NCI-H510A (cell line): ENCODE measurements at places on chromosomes 11 and 22.

DNA sequence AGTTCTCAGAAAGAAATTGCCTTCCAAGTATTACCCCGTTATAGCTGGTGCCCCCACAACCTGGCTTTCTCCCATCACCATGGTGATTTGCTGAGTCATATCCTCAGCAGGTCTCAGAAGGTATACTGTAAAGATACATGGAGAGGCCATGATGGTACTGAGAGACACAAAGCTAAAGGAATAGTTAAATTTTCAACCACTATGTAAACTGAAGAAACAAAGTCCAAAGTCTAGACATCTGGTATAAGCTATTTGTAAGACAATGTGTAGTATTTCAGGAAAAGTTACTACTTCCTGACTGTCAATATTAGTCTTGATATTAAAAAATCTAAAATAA lies 377.1 kb downstream of the DCDC1 start:
- DNase-seq, result no peak

DNA sequence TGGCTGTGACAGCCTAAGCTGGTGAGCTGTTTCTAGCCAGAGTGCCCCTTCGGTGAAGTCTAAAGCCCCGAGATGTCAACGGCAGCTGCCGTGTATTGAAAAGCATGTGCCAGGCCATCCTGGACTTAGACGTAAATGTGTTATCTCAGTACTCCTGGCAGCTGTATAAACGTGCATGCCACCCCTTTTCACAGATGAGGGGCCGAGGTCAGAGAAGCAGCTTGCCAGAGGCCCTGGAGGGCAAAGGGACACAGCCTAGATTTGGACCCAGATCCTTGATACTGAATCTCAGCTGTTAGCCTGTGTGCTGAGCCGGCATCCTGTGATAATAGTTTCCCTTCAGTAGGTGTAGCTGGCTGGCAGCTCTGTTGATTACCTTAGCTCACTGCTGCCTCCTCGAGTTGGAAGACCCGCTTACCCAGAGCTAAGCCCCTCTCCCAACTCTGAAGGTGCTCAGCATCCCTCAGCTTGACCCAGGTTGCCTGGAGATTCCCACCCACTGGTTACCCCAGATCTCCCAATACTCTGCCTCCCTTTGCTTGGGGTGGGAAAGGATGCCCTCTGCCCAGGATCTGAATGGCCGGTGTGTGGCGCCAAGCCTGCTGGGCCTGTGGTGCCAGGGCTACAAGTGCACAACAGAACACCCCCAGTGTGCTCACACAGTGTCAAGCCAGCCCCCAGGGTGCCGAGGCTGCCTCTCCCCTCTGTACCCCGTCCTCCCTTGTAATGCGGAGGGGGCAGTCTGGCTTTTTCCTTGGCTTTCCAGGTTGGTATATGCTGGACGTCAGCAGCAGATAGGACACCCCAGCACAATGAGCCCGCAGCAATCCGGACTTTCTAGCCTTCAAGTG lies 59.8 kb upstream of the WNT7B start:
- no peak for DNase-seq

- no peak for DNase-seq
Observed at GRCh38 chr11:57116654-57117053, 65.1 kb upstream of the LRRC55 start.

GRCh38 chr22:24810043-24810749 lies 4.2 kb downstream of the SGSM1 start:
- no peak for DNase-seq

DNA sequence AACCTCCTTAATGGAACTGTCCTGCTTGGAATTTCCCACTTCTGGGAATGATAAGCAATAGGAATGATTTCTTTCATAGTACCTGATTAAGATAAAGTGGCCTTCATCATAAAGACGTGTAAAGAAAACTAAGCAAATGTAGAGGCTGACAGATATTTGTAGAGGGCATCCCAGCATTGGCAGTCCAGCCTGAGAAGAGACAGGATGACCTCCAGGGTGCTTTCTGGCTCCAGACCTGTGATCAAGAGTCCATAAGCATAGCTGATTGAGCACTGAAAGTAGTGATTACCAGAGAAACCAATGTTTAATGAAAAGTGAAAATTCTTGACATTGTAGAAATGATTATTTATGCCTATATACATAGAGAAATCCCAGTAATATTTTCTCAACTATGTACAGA lies 33.6 kb downstream of the YAP1 start:
- no peak for DNase-seq

- DNase-seq, result no peak
Observed at GRCh38 chr22:27992294-27993165, 73.5 kb upstream of the PITPNB start.

- DNase-seq, result no peak
Observed at GRCh38 chr11:32316858-32317642, 118.3 kb downstream of the WT1 start.

GRCh38 chr11:35531246-35531645 lies 5.8 kb upstream of the PAMR1 start:
- DNase-seq, result no peak

- DNase-seq, result no peak
Observed at GRCh38 chr11:73325036-73325981, 17.2 kb downstream of the ARHGEF17 start.

DNA sequence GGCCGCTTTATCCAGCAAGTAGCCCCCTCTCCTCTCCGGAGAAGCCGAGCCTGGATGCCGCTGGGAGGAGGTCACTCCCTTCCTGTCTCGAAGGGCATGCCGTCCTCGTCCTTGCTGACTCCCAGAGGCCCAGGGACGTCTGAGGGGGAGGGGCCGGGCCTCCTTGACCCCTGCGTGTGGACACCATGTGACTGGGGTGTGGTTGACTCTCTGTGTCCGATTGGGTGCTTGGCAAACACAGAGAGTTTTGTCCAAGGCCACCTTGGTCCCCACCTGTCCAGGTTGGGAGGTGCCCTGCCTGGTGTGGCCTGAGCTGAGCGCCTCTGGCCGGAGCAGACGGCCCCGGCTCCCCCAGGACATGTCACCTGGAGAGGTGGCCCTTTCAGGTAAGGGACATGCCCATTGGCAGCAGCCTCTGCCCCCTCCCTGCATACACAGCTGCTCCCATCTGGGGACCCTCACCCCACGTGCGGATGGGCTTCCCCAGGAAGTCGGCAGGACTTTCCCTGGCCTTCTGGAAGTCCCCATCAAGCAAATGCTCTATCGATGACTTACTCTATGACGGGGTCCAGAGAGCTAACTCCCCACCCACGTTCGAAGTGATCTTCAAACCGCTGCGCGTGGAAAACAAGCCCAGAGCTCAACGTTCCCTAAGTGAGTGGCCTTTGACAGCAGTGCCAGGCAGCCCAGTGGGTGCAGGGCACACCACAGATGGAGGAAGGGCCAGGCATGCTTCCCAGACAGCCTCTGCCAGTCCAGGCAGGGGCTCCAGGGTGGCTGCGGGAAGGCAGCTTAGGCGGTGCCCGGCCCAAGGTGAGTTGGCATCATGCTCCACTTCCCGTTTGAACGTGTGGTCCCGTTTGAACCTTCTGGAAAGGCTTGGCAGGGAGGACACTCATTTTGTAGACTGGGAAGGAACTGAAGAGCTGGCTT lies at the start of gene SMIM38:
Gene SMIM38, plus strand, starts transcription at position 634 of the 933 bp plus-strand sequence. CDS start 1,912 bp downstream, outside the sequence.
- DNase-seq, result no peak

- no peak for DNase-seq
Observed at GRCh38 chr11:117980280-117980679, 5.9 kb upstream of the IL10RA start.

- no peak for DNase-seq
Observed at GRCh38 chr11:119472186-119472855, 49.3 kb upstream of the THY1 start.

- DNase-seq, result no peak
Observed at GRCh38 chr11:14149683-14150082, 187.2 kb downstream of the SPON1 start.

DNA sequence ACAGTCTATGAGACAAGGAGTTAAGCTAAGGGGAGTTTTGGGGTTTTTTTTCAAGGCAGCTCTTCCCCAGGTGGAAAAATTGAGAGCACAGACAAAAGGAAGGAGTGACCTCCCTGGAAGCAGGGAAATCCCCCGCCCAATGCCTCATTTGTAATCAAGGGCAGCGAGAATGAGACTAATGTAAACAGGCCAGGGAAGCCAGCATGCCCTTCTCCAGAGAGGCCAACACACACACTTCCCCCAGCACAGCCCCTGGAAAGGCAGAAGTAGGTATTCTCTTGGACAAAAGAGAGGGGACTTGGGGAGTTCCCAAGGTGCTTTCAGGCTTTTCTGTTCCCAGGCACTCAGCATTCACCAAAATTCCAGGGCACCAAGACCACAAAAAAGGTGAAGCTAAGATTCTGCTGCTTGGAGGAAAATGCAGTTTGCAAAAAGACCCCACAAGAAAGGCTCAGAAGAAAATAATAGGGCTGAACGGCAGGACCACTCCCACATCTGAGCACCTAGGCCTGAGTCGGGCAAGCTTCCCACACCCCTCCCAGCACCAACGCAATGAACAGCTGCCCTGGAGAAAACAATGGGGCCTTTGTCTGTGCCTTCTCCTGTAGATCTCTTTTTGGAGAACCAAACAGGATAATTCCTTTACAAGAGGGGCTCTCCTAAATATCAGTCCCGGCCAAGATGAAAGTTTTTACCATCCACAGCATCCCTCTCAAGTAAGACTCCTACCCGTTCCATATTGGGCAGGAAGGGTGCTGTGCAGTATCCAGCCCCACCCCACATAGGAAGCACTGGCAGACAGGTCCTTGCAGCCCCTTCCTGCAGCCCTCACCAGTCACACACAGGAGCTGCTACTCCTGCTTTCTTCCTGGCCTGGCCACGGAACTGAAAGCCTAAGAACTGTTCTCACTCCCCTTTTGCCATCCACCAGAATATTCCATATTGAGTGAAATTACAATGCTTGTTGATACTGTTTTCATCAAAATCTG lies 70.7 kb upstream of the AKIP1 start:
- no peak for DNase-seq

DNA sequence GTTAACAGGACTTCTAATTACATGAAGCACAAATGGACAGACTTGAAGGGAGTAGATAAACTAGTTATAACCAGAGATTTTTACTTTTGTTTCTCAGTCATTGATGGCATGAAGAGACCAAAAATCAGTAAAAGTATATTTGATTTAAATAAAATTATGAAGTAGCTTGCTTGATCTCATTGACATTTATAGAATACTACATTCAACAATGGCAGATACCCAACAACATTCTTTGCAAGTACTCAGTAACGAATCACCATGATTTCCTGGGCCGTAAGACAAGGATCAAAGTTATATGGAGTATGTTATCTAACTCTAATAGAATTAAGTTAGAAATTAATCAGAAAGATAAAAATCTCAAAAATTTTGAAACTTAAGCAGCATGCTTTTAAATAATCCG lies 317.6 kb downstream of the TBC1D22A start:
- no peak for DNase-seq

DNA sequence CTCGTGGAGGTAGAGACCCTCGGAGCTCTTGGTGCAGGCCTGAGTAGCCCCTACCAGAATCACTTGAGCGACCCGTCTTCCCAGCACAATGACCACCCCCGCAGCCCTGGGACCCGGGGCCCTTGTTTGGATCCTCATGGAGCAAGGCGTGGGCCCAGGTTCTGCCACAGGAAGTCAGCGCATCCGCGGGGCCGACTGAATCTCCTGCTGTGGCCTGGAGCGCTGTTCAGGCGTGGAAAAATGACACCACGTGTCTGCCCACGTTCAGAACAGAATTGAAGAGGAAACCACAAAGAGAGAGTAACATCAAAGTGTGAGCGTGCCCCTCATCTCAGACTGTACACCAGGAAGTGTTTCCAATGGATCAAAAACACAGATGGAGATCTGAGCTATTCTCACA lies 1479.2 kb downstream of the TBC1D22A start:
- DNase-seq, result no peak

- no peak for DNase-seq
Observed at GRCh38 chr22:36546092-36546804, 17.3 kb upstream of the EIF3D start.

GRCh38 chr11:79212741-79213190 lies 228.1 kb downstream of the TENM4 start:
- no peak for DNase-seq

GRCh38 chr11:5521540-5521939 lies 5.0 kb upstream of the UBQLNL start:
- DNase-seq, result no peak

DNA sequence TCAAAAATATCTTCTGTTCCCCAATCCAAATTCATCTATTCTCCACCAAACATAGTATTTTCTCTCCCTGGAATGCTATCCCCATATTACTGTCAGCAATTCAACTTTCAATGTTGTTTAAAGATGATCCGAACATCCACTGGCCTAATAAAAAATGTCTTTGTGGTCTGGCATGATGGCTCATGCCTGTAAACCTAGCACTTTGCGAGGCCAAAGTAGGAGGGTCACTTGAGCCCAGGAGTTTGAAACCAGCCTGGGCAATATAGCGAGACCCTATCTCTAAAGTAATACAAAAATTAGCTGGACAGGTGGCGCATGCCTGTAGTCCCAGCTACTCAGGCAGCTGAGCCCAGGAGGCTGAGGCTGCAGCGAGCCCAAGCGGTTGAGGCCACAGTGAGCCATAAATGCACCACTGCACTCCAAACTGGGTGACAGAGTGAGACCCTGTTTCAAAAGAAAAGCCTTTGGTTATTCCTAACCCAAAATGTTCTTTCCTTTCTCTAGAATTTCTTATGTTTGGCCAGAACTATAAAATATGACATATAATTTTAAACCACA lies 29.8 kb downstream of the SIK3 start:
- no peak for DNase-seq

DNA sequence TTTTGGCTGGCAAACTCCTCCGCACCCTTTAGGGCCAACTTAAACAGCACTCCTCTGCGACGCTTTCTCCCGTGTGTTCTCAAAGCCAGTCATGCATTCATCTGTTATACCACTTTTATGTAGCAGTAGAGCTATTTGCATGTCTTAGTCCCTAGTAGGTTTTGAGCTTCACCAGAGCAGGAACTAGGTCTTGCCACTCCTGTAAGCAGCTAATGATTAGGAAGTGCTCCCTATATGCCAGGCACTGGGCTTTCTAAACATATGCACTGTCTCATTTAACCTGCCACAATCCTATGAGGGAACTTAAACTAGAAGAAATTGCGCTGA lies 180.8 kb downstream of the DBX1 start:
- DNase-seq, result no peak

DNA sequence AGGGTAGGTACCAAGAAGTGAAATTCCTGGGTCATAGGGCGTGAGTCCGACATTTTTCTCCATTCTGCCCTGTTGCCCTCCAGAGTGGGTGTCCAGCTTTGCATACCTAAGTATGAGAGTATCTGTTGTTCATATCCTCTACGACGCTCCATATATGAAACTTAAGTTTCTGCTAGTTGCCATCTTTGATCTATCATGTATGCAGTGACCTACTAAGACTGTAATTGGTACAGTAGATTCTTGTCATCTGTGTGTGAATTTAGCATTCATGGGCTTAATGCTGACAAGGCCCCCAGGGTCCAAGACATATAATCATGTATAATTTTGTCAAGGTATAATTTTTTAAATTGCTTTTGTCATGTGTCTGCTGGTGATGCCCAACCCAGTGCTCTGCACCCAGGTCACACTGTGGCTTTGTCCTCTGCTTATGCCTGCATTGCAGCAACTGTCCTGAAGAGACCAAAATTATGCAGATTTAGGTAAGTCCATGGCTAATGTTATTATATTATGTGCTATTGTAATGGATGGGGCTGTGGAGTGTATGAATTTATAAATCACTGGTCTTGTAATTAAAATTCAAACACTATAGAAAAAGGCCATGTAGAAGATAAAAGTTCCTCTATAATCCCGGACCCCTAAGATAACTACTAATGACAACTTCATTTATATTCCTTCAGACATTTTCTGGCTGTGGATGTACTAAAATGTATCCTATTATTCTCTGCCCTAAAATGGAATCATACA lies 12.2 kb downstream of the NEAT1 start:
- DNase-seq, result no peak
